ENCODE measurements at places on chromosomes 6 and 20. TPM values are rescaled to one million over a fixed set of nuclear protein-coding genes. Genes with fewer than 3 reads are reported as not detected.
A peak's percentile ranks its signal among the peaks of the same experiment; 100 is the strongest.

DNA sequence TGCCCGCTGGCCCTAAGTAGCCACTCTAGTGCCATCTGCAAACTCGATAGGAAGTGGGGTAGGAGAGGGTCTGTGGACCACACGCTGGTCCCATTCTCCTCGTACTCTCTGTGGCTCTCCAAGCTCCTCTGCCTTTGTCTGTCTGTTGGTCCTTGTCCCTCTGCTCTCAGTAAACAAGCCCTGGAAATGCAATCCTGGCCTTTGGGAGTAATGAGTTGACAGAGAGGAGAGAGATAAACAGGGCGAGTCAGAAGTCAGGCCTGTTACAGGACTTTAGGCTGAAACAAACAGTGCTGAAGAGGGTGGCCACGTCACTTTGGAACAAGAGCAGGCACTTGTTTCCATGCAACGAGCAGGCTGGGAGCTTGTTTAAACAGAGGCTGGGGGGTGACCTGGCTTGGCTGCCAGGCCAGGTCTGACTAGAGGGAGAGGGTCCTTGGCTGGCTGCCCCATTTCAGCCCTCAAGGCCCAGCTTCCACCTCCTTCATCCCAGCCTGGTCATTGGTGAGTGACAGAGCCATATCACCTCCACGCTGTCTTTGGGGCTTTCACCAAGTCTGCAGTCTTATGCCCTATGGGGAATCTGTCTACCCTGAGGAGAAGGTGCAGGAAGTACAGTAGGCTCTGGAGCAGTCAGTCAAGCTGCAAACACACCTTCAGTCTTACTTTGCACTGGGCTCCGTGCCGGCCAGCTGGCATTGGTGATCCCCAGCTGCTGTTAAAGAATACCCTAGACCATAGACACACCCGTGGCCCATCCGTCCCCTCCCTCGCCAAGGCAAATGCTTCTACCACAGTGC, 22.6 kb downstream of the FOXP4 start:
- peak; percentile 16 for DNase-seq
- peak overlapping the region; percentile 83 for H3K4me3 ChIP-seq
- peak overlapping the region; percentile 99 for H3K27ac ChIP-seq

BIRC7 gene
- 6.9 TPM for total RNA-seq

- H3K27ac ChIP-seq = no peak overlapping the region
- no peaks in the 10 kb centered on the region for H3K27me3 ChIP-seq
- H3K36me3 ChIP-seq = no peaks in the 10 kb centered on the region
- H3K4me3 ChIP-seq = no peak overlapping the region
- no peak for DNase-seq
- peaks cover 5% of the 10 kb centered on the region for H3K4me1 ChIP-seq
Observed at GRCh38 chr6:80872199-80872950, 765.9 kb downstream of the BCKDHB start.

GTF3C6 gene
- total RNA-seq = 134 TPM

DNA sequence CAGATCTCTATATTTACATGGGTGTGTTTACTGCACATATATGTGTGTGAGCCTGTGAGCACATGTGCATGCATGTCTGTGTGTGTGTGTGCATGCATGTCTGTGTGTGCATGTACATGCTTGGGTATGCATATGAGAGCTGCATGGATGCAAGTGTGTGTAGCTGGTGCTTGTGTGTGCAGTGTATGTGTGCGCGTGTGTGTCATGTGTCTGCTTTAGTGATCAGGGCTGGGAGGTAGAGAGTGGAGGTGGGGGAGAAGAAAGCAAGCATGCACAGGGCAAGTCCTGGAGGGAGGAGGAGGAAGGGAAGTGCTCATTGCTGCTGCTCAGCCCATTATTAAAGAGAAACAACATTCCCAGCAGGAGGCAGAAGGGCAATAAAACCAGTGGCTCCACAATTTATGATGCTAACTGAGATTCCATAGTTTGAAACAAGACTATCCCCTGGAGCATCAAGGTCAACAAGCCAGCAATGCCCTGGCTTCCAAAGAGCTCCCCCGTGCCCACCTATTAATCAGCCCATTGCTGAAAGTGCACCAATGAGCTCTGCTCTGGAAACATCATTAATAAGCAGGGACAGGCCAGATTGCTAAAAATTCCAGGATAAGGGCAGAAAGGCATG, 414.0 kb downstream of the MAFB start:
- no peak overlapping the region for H3K27ac ChIP-seq
- no peak overlapping the region for H3K4me3 ChIP-seq
- peaks cover 24% of the 10 kb centered on the region for H3K27me3 ChIP-seq
- no peak for DNase-seq
- H3K36me3 ChIP-seq = no peaks in the 10 kb centered on the region
- H3K4me1 ChIP-seq = peaks cover 16% of the 10 kb centered on the region

SLC26A8 gene
- 0.33 TPM for total RNA-seq

MAK gene
- total RNA-seq = 1.1 TPM

GRCh38 chr20:45833030-45833882, at the start of gene SNX21:
TSS of gene SNX21 (plus strand) at chr20:45833799. CDS start at chr20:45833920, 121 bp downstream.
- peak within 1 kb of the TSS; percentile 32 for H3K27ac ChIP-seq
- DNase-seq = peak; percentile 69
- H3K27me3 ChIP-seq = no peaks in the 10 kb centered on the region

LGSN gene
- total RNA-seq = not detected

THBD gene
- total RNA-seq = 0.12 TPM

GRCh38 chr6:128024046-128024445, 123.2 kb upstream of the THEMIS start:
- peaks cover under 1% of the 10 kb centered on the region for H3K36me3 ChIP-seq
- H3K27ac ChIP-seq = no peak overlapping the region
- H3K4me1 ChIP-seq = peaks cover 9% of the 10 kb centered on the region
- DNase-seq = no peak
- no peaks in the 10 kb centered on the region for H3K27me3 ChIP-seq

DNA sequence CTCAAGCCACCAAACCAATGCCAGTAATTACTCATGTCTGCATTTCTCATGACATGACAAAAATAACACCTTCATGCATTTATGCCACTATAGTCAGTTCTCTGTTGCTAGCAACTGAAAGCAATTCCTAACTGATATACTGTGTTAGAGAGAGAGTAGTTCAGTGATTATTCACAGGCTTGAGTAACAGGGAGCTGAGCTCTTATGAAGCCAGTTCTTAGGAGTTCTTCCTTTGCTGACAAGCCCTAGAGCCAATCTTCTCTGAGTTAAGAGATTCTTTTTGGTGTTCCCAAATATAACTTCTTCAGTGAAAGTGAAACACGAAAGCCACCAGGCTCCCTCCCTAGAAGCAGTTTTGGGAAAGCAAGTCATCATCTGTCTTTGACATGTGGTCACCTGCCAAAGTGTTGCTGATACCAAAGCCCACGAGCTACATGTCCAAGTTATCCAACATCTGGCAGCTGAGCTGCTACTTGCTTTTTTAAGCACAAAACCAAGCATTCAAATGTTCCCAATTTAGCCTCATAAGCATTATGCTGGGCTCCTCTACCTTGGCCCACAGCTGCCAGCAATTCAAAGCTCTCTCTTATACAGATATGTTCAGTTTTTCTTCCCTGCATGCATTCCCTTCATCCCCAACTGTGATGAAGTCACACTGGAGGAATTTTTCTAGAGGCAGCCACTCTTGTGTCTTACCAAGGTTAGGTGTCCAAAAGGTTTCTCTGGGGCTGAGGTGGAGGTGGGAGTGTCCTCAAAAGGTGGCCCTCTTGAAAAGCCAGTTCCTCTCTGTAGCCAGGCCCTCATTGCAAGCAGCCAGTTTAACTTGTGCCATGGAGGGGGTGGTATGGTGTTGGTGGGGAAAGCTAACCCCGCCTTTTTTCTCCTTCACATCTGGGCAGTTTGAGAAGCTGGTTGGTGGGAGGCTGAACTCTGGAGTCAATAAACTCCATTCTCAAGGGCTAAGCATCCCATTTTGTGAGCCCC, 92.7 kb upstream of the ARMC2 start:
- no peak overlapping the region for H3K27ac ChIP-seq
- DNase-seq = no peak
- peaks cover 10% of the 10 kb centered on the region for H3K4me1 ChIP-seq
- no peaks in the 10 kb centered on the region for H3K27me3 ChIP-seq
- no peak overlapping the region for H3K4me3 ChIP-seq

ZBP1 gene
- not detected for total RNA-seq

- no peak overlapping the region for H3K4me3 ChIP-seq
- H3K36me3 ChIP-seq = no peaks in the 10 kb centered on the region
- no peaks in the 10 kb centered on the region for H3K27me3 ChIP-seq
Observed at GRCh38 chr6:133584823-133585222, 304.1 kb upstream of the TCF21 start.

PTPRT gene
- 0.56 TPM for total RNA-seq

GRCh38 chr6:21332077-21332476, 261.5 kb upstream of the SOX4 start:
- H3K27ac ChIP-seq = no peak overlapping the region
- H3K27me3 ChIP-seq = no peaks in the 10 kb centered on the region
- H3K4me1 ChIP-seq = peaks cover 13% of the 10 kb centered on the region
- no peak for DNase-seq

DNA sequence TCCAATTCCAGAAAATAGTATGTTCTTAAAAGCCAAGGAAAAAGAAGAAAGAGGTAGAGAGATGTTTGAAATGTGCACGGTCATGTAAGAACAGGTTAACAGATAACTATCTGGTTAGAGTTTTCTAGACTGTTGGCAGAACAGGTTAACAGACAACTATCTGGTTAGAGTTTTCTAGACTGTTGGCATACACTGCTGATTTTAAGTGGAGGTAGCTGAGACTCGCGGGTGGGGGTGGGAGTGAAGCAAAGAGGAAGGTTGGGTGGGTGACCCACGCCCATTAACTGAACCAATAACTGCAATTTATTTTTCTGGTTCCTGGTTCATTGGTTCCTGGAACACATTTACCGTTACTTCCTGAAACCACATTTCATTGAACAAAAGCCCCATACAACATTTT, 157.5 kb downstream of the ELOVL4 start:
- H3K27ac ChIP-seq = no peak overlapping the region
- no peak overlapping the region for H3K4me3 ChIP-seq
- H3K36me3 ChIP-seq = no peaks in the 10 kb centered on the region
- DNase-seq = no peak

DNA sequence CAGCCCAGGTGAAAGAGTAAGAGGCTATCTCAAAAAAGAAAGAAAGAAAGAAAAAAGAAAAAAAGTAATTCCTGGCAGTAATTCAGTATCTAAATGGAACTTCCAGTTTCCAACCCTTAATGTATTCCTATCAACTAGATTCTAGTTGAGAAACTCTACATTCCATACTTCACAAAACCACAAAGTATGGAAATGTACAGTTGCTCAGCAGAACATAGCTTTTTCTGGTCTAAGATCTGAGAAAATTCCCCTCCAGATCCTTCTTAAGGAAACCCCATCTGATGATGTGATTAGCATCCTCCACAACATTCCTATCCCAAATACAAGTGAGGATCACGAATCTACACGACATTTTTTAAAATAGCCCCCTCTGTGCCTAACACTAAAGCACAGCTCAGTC, 3.6 kb downstream of the ARMH2 start:
- no peak for DNase-seq
- H3K4me1 ChIP-seq = peaks cover 8% of the 10 kb centered on the region
- peaks cover 4% of the 10 kb centered on the region for H3K36me3 ChIP-seq
- H3K27ac ChIP-seq = no peak overlapping the region

FIG4 gene
- 14.7 TPM for total RNA-seq

DNA sequence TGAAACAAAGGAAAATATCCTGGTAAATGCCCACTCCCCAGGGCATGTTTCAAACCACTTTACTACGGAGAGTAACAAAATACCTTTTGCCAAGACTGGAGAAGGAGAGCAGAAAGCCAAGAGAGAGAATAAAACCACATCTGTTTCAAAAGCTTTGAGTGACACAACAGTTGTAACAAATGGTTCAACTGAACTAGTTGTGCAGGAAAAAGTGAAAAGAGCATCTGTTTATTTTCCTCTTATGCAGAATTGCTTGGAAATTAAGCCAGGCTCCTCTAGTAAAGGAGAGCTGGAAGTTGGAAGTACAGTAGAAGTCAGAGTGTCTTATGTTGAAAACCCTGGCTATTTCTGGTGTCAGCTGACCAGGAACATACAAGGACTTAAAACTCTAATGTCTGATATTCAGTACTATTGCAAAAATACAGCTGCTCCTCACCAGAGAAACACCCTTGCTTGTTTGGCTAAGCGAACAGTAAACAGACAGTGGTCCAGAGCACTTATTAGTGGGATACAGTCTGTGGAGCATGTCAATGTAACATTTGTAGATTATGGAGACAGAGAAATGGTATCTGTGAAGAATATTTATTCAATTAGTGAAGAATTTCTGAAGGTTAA, 2.6 kb downstream of the TDRD6 start:
- H3K4me1 ChIP-seq = no peaks in the 10 kb centered on the region
- DNase-seq = no peak
- H3K36me3 ChIP-seq = no peaks in the 10 kb centered on the region
- H3K4me3 ChIP-seq = no peak overlapping the region

GRCh38 chr6:111592726-111593511, 12.8 kb downstream of the TRAF3IP2 start:
- no peaks in the 10 kb centered on the region for H3K36me3 ChIP-seq
- no peak overlapping the region for H3K4me3 ChIP-seq
- DNase-seq = no peak

GRCh38 chr6:366389-367297, 24.9 kb upstream of the IRF4 start:
- H3K27ac ChIP-seq = no peak overlapping the region
- no peak for DNase-seq
- H3K36me3 ChIP-seq = peaks cover 20% of the 10 kb centered on the region
- H3K4me3 ChIP-seq = no peak overlapping the region

GRCh38 chr6:161351858-161352257, 78.0 kb upstream of the AGPAT4 start:
- no peaks in the 10 kb centered on the region for H3K36me3 ChIP-seq
- H3K27ac ChIP-seq = no peak overlapping the region
- H3K4me3 ChIP-seq = no peak overlapping the region
- peaks cover 4% of the 10 kb centered on the region for H3K4me1 ChIP-seq

- peaks cover 3% of the 10 kb centered on the region for H3K36me3 ChIP-seq
- H3K4me1 ChIP-seq = no peaks in the 10 kb centered on the region
- no peak for DNase-seq
- H3K4me3 ChIP-seq = no peak overlapping the region
- H3K27me3 ChIP-seq = peaks cover 2% of the 10 kb centered on the region
Observed at GRCh38 chr6:39599973-39600372, 125.2 kb downstream of the KIF6 start.

DNA sequence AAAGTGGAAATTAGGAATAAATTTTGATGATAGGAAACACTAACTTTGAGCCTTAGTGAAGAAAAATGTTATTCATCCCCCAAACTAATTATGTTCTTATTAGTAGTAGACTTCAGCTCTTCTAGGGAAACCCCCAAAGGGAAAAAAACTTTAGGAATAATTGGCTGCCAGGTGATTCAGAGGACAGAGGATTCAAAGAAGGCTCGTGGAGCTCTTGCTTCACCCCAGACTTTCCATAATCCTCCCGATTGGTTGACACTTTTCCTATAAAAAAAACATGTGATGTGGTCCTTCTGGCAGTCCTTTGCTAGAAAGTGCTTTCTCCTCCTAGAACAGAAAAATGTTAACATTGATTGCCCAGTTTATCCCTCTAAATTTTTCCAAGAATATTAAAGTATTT, 5.6 kb upstream of the CCDC170 start:
- H3K27ac ChIP-seq = no peak overlapping the region
- H3K36me3 ChIP-seq = no peaks in the 10 kb centered on the region
- H3K4me3 ChIP-seq = no peak overlapping the region
- H3K27me3 ChIP-seq = peaks cover 9% of the 10 kb centered on the region
- H3K4me1 ChIP-seq = peaks cover 3% of the 10 kb centered on the region

- peak overlapping the region; percentile 89 for H3K27ac ChIP-seq
- DNase-seq = no peak
- H3K4me1 ChIP-seq = peaks cover 31% of the 10 kb centered on the region
Observed at GRCh38 chr6:34227761-34228421, 8.8 kb upstream of the HMGA1 start.

Measured in neural crest cell (in vitro differentiated cells).